Dermis blood vessel endothelial cell (primary cell): ENCODE measurements at places on chromosomes 12 and 14. TPM values are rescaled to one million over a fixed set of nuclear protein-coding genes. Genes with fewer than 3 reads are reported as not detected.

CFAP251 gene
- total RNA-seq, result 0.56 and 2.9 TPM in 2 replicates

NELL2 gene
- 0.51 TPM in 1 of 2 replicates, not detected in the other for total RNA-seq

RAPGEF3 gene
- total RNA-seq, result 52.0 and 106 TPM in 2 replicates

NXPH4 gene
- total RNA-seq, result 0.51 TPM in 1 of 2 replicates, not detected in the other

GRCh38 chr14:76863724-76864407 lies 37.7 kb downstream of the LRRC74A start:
- DNase-seq, result peak; percentile 73

DNA sequence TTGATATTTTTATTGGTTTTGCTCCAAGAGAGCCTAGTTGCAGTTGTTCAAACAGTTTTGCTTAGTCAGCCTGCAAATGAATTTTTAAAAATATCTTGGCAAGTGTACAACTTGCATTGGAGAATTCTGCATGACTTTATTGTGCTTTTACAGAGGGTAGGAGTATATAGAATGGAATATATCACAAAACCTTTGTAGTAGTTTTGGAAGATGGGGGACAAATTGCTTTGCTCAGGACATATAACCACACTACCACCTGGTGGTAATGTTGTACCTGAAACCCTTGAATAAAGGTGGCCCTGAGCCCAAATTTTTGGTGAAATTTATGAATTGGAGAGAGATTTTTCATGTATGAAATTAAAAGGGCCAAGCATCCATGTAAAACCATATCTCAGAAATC lies 645.2 kb downstream of the MED13L start:
- DNase-seq, result peak; percentile 13

DNA sequence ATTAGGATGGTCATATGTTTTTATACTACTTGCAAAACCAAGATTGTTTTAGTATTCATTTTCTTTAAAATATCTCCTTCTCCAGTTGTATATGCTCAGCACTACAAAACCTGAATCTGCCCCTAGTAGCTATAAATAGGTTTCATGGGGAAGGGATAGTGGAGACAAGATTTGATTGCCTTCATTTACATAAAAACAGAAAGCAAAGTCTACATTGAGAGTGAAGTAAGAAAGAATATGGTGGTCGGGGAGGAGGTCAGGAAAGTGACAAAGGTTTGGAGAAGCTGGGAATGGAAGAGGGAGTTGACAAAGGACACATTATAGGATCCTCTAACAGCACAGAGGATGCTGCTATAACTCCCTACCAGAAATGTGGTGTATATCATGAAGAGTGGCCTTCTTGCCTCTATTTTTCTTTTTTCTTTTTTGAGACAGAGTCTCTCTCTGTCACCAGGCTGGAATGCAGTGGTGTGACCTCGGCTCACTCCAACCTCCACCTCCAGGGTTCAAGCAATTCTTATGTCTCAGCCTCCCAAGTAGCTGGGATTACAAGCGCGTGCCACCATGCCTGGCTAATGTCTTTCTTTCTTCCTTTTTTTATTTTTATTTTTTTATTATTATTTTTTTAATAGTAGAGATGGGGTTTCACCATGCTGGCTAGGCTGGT lies 6.6 kb upstream of the LRP6 start:
- no peak for DNase-seq

GRCh38 chr14:24408764-24409163 lies 10.0 kb downstream of the NYNRIN start:
- DNase-seq, result no peak

GRCh38 chr12:123095078-123095881 lies 55.6 kb downstream of the PITPNM2 start:
- no peak for DNase-seq

- DNase-seq, result peak; percentile 82
These were observed 35.7 kb upstream of the EML1 start for GRCh38 chr14:99757331-99758070.
